ENCODE measurements at places on chromosomes 6 and 20.
A peak's percentile ranks its signal among the peaks of the same experiment; 100 is the strongest.

GRCh38 chr6:158627940-158628211 is 16.7 kb downstream of the DYNLT1 start:
- DNase-seq = no peak

- peak; percentile 84 for DNase-seq
Observed at GRCh38 chr6:31737991-31738979, 1.5 kb upstream of the MSH5 start.

- no peak for DNase-seq
Observed at GRCh38 chr6:11774426-11774825, 4.2 kb downstream of the ADTRP start.

- DNase-seq = no peak
Observed at GRCh38 chr6:158629367-158630221, 14.9 kb downstream of the DYNLT1 start.

DNA sequence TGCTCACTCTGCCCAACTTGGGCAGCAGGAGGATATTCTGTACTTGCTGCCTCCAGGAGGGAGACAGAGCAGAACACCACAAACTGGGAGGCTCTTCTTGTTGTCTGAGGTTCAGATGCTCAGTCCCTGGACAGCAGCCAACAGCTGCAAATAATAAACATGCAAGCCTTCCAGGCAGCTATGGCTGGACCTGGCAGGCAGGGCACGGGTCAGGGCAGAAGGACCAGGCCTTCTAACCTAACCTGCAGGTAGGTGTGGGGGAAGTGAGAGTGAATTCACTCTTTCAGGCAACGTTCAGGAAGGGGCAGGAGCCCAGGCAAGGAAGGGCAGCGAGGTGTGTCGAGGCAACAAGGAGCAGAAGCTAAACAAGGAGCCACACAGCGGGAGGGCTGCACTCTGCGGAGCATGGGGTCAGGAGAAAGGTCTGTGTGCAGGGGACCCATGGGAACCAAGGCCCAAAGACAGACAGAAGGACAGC is 31.5 kb downstream of the NINL start:
- DNase-seq = peak; percentile 69

- no peak for DNase-seq
Observed at GRCh38 chr6:79239536-79240168, 5.2 kb upstream of the HMGN3 start.

- DNase-seq = no peak
Observed at GRCh38 chr6:162733489-162733888, 5.7 kb downstream of the PACRG start.

DNA sequence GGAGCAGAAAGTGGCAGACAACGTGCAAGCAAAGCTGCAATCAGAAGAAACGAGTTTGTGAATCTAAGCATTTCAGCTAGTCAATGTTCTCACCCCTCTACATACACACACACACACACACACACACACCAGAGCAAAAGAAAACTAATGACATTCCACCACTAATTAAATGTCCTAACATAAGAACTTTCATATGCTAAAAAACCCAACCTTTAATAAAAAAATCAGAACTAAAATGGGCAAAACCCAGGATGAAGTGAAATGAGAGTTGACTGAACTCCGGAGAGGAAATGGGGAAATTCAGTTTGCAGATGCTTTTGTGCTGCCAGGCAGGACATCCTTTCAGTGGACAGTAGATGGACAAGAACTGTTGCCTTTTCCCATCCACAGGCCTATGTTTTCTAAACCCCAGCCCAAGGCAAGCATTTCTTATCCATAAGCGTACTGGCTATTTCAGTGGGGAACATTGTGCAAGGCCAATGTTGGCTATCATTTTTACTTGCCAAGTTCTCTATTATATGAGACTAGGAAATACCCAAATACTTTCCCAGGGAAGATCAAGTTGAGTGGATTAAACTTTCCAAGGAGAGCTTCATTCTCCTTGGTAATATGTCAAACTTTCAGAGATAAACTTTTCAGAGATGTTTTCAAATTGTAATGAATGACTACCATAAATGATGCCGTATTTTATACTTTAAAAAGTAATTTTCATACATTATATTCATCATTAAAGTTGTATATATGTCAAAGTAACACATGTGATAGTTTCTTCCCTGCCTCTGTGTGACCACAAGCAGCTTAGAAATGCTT is 27.3 kb downstream of the RIN2 start:
- DNase-seq = no peak

DNA sequence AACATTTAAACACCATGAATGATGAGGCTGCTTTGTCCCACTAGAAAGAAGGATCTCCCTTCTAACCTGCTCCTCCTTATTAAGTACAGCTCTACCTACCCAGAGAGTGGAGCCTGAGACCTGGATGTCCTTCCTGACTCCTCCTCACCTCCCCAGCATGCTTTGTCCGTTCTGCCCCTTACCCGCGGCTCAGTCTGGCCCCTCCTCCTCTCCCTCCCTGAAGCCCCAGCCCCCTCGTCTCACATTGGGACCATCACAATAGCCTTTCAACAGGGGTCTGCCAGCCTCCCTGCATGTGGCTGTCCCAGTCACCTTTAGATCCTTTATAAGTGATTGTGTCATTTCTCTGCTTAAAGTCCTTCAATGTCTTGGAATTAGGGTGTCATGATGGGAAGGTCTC is 72.5 kb downstream of the DZANK1 start:
- DNase-seq = no peak

- no peak for DNase-seq
Observed at GRCh38 chr6:5204376-5204775, 56.4 kb downstream of the LYRM4 start.

GRCh38 chr6:135941275-135942025 is 89.9 kb downstream of the PDE7B start:
- no peak for DNase-seq

GRCh38 chr6:117906507-117906957 is 532 bp upstream of the SLC35F1 start:
- DNase-seq = no peak

GRCh38 chr6:52251113-52251512 is 6.8 kb upstream of the IL17F start:
- DNase-seq = no peak

DNA sequence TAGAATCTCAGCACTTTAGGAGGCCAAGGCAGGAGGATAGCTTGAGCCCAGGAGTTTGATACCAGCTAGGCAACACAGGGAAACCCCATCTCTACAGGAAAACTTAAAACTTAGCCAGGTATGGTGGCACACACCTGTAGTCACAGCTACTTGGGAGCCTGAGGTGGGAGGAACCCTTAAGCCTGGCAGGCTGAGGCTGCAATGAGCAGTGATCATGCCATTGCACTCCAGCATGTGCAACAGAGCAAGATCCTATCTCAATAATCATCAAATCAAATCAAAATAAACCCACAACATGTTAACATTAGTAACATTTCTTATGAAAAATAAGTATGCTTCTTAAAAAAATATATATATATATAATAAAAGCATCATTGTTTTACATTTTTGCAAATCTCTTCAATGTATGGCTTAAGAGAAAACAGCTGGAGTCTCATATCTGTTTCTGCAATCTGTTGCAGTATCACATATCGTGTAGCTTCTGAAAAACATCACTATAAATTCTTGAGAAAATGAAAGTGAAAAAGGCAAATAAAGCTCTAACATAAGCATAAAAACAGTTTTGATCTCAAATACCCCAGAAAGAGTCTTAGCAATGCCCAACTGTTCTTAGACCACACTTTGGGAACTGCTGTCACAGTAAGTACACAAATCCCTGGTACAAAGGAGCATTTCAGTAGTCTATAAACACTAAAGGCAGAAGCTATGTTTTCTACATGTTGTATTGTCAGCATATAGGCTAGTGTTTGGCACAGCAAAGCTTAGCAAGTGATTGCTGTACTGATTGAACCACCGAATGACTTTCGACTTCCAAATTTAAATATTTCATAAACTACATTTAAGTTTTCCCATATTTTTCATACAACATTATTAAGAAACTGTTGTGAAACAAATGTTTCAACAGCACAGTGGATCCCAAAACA is 8.0 kb downstream of the MMUT start:
- DNase-seq = no peak

DNA sequence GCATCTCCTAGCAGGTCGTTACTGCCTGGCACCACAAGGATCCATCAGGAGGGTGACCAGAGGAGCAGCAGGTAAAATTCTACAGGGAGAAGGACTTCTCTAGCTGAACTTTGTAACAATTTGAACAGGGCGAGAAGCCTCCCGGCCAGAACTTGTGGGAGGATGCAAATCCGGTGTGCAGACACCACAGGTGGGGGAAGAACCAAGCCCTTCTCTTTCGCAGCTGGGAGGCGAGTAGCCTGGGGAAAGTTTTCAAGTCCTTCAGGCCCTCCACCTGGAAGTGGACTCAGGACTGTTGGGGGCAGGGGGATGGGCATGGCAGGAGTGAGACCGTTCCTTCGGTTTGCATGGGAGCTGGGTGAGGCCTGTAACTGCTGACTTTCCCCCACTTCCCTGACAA is 42.7 kb upstream of the FAM210B start:
- DNase-seq = no peak

GRCh38 chr6:13794184-13794583 is 20.2 kb downstream of the MCUR1 start:
- no peak for DNase-seq

DNA sequence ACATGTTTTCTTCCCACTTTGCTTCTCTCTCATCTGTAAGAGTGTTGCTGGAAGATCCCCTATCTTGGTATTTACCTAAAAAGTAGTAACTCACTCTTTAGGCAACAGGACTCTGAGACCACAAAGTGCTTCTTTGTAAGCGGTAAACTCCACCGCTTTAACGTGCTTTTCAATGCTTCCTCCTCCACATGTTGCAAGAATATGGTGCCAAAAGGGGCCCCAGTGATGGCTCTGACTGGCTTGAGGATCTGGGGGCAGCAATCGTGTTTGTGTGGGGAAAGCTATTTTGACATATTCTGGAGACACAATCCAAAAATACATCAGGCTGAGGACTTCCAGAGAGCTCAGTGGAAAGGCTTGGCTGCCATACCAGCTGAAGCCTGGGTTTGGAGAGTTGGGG is 12.4 kb upstream of the CPNE5 start:
- DNase-seq = no peak

- DNase-seq = no peak
Observed at GRCh38 chr6:124303971-124304370, 500.3 kb downstream of the NKAIN2 start.

DNA sequence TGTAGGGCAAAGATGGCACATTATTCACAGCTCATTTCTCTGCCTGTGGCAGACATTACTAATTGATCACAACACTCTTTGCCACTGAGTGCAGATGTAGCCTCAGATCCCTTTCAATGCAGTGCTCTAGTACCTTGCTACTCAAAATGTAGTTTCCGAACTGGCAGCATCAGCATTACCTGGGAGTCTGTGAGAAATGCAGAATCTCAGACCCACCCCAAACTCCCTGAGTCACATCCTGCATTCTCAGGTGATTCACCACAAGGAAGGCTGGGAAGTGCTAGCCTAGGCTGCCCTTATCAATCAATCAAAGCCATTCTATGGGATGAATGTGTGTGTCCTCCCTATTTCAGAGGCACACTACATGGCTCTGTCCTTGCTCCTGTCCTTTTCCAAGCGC is 58.5 kb downstream of the PCNA start:
- peak; percentile 19 for DNase-seq

DNA sequence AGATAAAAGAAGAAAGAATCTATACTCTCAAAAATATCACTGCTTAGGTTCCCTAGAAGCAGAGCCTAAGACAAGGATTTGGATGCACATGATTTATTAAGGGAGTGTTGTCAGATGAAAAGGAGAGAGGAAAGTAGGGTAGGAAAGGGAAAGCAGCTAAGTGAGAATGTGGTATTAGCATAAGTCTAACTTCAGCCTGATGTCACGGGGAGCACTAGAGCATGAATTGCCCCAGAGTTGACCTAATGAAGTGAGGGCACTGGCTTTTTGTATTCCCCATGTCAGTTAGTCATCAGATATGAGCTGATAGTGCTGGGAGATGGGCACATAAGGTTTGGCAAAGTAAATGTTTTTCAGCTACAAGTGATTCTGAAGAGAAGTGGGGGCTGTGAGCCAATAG is 129.0 kb upstream of the THEMIS start:
- DNase-seq = no peak

DNA sequence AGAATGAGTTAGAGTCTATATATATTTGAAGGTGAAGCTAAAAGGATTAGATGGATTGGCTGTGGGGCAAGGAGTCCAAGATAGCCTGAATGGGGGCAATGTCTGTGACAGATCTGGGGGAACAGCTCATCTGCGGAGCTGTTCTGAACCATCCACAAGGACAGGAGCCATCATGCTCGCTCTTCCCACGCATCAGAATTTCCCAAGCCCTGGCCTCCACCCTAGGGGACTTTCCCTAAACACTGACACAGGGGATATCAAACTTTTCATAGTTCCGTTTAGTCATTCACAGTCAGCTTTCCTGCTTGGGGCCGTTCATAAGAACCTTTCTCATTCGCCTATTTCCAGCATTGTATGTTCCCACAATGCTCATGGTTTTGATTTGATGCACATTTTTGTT is 37.6 kb upstream of the CCN6 start:
- DNase-seq = no peak

DNA sequence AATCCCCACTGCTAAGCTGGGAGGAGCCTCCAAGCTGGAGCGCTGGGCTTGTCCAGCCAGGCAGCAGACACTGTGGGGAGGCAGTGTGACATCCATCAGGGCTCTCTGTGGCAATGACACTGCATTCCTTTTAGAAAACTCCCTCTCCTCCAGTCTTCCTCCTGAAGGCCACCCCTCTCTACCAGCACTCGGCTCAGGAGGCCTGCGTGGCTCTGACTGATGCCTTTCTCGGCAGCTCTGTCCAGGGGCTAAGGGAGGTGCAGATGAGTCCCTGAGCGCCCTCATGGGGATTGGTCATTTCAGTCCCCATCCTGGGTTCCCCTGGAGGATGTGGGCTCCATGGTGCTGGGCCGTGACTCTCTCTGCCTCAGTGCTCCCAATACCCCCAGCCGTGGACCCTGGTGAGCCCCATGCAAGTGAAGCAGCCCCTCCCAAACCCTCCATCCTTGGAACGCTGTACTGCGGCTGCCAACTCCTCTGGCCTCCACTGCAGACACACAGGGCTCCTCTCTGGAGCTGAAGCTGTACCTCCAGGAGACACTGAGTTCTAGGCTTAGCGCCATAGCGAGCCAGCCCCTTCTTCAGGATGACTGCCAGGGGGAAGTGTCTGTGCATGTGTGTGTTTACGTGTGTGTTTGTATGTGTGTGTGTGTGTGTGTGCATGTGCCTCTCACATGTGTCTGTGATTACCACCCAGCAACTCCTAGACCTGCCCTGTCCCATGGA is 209.6 kb downstream of the ERMARD start:
- DNase-seq = no peak

DNA sequence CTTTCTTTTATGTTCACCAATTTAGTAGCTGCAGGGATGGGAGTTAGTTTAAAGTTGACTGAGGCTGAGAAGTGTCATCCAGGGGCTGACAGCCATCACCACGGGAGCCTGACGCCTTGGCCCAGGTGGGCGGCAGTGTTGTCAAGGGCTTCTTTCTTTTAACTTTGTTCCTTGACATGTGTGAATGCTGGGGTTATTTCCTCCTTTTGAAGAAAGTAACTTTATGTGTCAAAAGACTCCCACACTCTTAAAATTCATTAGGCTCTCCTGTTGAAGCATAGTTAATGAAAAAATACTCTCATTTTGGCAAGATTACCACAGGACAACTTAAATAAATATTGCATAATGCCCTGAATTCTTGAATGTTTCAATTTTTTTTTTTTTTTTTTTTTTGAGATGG is 50.0 kb downstream of the SASH1 start:
- DNase-seq = no peak
